Hippocampal formation (tissue), 2 donors: ENCODE measurements at places on chromosomes 6 and 20.

GRCh38 chr6:164010441-164011103 is 596.1 kb downstream of the QKI start:
- DNase-seq = peak; percentile 41

GRCh38 chr6:110044096-110044495 is 66.0 kb downstream of the GPR6 start:
- no peak for DNase-seq

GRCh38 chr20:25173886-25174308 is 21.6 kb upstream of the ENTPD6 start:
- no peak for DNase-seq

GRCh38 chr6:143128681-143129015 is 68.0 kb downstream of the AIG1 start:
- DNase-seq = no peak

DNA sequence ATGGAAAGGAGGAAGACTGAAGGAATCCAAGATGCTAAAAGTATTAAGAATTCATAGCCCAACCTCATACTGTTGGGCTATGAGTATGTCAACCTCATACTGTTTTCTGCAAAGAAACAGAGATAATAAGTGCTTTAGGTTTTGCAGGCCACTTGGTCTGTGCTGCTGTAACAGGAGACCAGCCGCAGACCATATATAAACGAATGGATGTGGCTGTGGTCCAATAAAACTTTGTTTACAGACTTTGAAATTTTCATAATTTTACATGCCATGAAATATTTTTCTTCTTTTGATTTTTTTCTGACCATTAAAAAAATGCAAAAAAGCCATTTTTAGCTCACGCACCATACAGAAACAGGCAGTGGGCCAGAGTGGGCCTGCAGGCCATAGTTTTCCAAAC is 13.7 kb upstream of the THBD start:
- DNase-seq = no peak

DNA sequence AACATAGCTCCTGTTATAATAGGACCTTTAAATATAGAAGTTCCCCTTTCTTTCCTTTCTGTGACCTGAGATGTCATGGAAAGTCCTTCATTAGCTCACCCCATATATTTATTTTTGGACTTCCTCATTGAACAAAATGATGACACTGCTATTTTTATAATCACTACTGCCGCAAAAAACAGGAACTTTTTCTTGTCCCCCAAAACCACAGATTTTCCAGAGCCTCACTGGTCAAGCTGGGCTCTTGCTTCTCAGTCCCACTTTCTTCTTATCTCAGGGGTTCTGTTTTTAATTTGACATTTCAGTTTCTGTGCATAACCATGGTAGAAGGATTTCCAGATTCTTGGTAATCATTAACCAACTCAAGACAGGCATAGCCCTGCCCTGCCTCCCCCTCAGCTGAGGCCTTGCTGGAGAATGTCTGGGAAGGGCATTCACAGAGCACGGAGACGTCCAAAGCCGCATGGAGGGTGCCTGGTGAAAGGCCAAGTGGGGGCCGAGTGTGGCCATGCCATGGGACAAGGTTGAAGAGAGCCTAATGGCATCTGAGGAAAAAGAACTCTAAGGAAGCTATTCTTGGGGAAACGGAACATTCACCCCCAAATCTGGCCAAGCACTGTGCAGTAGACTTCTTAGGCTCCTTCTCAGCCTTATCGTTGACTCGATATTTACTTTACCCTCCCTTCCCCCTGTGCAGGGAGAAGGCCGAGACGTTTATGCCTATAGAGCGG is 73.7 kb downstream of the EDN1 start:
- peak; percentile 12 for DNase-seq

GRCh38 chr6:2209226-2209809 is 36.1 kb downstream of the GMDS start:
- no peak for DNase-seq

- no peak for DNase-seq
Observed at GRCh38 chr20:36306553-36307411, 643 bp downstream of the DLGAP4 start.

DNA sequence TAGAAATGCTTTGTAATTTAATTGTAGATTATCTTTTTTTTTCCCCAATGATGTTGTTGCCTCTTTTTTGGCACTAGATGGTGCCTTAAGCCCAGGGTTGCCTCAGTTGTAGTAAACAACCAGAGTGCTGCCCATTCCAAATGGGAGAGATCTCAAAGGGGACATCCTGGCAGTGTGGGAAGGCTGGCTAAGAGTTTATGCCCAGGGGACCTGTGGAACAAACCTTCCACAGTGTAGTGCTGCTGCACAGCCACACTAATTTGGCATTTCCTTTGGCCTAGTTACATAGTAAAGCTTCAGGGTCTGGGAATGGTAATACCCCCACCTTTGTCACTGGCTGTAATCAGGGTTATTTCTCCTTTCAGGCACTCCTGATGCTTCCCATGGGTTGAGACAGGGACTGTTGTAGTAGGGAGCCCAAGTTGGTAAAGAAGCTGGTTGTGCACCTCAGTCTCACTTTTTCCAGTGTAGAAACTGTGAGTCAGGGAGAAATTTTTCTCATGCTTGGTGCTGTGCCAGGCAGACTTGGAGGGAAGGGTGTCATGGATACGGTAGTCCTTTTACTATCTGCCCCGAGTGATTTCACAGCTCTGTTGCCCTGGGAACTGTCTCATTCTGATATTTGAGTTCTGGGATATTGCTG is 177.8 kb upstream of the ECI2 start:
- peak; percentile 5 for DNase-seq

DNA sequence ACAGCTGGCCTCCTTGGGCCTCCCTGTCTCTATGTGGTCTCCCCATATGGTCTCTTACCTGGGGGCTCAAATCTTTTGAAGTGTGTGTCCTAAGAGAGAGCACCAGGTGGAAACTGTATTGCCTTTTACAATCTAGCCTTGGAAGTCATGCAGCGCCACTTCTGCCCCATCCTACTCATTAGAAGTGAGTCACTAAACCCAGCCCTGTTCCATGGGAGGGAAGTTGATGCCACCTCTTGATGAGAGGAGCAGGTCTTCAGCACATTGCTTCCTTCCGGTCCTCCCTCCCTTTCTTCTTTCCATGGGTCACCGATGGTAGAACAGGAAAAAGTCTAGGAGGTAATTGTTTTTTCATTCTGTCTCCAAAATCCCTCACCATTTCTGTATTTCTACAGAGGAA is 156.3 kb downstream of the FOXA2 start:
- DNase-seq = no peak

DNA sequence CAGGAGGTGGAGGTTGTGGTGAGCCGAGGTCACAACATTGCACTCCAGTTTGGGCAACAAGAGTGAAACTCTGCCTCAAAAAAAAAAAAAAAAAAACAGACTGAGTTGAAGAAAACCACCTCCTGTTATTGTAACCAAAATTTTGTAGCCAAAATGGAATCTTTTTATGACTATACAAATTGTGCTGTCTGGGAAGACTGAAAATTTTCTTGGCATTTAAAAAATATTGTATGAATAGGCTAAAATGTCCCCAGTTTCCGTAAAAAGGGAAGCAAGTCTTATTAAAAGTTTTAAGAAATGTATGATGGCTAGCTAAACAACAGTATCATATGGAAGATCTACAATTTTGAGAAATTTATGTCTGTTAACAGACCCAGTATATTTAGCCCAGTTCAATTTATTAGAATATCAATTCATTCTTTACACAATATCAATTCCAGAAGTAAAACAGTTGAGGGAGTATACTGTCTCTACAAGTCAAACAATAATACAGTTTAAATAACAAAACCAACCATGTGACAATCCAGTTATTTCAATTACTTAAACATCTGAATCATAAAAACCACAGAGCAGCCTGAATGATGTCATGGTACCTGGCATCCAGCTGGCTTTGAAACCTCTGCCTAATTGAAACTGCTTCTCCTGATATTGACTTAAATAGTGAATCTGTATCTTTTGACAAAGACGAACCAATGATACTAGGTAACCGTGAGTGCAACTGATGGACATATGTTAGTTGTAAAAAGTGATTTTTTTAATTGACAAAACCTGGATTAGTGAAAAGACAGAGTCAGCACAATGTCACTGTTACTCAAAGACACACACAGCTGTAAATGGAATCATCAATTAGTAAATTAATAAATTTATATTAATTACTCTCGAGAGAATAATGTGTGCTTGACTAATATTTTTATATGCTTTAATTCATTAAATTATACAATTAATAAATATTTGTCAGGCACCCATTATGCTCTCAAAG is 166.6 kb upstream of the MARCKS start:
- no peak for DNase-seq

GRCh38 chr6:159308198-159308597 is 139.0 kb downstream of the FNDC1 start:
- DNase-seq = no peak

DNA sequence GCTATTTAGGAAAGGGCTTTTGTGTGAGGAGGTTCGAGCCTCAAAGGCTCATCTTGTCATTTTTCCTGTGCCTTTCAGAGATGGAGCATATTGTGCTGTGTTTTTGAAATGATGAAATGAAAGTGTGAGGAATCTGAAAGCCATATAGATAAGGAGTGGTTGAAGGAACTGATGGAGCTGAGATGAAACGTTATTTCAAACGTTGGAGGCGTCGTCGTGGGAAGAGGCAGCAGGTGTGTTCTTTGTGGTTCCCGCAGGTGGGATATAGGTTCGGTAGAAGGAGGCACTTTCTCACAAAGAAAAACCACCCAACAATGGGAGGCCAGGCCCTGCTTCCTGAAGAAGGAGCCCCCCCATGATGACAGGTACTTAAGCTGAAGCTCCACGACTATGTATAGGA is 83.2 kb upstream of the SNAP25 start:
- no peak for DNase-seq

DNA sequence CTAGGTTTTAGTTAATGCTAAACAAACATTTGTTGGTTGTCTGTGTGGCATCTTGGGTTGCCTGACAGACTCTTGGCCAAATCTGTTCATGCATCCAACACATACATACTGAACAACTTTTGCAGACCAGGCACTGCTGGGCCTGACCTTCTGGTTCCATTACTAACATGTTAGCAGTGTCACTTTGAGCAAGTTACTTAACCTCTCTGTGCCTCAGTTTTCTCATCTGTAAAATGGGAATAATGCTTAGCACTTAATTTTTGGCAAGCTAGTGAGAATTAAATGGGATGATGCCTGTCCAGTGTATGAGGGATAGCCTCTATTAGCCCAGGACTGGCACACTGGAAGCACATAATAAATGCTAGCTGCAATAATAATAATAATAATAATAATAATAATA is 169.9 kb downstream of the DHX35 start:
- no peak for DNase-seq

DNA sequence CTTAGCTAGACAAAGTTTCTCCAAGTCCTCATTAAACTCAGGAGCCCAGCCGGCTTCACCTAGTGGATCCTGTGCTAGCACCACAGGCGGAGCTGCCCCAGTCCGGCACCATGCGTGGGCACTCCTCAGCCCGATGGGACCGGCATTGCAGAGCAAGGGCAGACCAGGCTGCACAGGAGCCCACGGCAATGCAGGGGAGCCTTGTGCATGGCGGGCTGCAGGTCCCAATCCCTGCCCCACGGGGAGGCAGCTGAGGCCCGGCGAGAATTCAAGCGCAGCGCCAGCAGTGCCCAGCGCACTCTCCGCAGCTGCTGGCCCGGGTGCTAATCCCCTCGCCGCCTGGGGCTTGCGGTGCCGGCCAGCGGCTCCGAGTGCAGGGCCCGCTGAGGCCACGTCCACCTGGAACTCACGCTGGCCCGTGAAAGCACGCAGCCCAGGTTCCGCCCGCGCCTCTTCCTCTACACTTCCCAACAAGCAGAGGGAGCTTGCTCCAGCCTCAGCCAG is 292.3 kb upstream of the EYS start:
- DNase-seq = no peak

- peak; percentile 59 for DNase-seq
Observed at GRCh38 chr20:478949-479429, 16.7 kb upstream of the TBC1D20 start.

GRCh38 chr20:42191140-42191860 is 573.1 kb upstream of the CHD6 start:
- no peak for DNase-seq

DNA sequence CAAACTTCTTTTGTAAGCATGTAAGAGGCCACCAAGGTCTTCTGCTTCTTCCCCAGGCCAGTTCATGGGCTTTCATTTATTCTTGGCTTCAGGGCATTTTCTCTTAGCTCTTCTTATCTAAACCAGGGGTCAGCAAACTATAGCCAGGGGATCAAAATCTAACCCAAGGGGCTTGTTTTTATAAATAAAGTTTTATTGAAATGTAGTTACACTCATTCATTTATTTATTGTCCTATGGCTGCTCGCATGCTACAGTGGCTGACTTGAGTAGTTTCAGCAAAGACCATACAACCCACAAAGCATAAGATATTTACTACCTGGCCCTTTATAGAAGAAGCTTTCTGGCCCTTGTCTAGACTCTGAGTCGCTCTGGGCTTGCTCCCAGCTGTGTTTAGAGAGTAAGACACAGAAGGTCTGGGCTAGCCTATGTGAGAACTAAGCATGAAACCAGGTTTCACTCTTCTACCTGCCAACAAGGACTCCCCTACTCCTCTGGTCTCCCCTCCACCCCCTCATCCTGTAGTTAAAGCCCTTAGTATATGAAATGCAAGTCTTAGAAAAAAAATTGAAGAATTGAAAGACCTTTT is 43.2 kb downstream of the KHDC1L start:
- no peak for DNase-seq

DNA sequence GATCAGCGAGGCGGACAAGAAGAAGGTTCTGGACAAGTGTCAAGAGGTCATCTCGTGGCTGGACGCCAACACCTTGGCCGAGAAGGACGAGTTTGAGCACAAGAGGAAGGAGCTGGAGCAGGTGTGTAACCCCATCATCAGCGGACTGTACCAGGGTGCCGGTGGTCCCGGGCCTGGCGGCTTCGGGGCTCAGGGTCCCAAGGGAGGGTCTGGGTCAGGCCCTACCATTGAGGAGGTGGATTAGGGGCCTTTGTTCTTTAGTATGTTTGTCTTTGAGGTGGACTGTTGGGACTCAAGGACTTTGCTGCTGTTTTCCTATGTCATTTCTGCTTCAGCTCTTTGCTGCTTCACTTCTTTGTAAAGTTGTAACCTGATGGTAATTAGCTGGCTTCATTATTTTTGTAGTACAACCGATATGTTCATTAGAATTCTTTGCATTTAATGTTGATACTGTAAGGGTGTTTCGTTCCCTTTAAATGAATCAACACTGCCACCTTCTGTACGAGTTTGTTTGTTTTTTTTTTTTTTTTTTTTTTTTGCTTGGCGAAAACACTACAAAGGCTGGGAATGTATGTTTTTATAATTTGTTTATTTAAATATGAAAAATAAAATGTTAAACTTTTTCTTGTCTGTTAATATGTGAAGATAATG is 2.2 kb downstream of the HSPA1B start:
- no peak for DNase-seq

DNA sequence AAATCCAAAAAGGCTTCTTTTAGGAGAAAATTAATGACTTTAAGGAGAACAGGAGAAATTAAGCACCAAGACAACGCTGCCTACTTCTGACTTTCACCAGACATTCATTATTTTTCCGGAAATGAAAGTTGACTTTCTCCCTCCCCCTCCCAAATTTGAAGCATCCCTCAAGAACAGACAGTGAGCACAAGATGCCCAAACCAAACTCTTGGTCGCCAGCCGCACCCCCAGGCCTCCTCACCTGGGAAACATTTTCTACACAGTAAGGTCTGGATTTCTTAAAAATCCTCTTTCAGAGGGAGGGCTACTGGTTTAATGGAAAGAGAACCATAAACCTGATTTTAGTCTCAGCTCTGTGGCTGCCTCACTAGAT is 2.7 kb downstream of the RIMS4 start:
- no peak for DNase-seq

- no peak for DNase-seq
Observed at GRCh38 chr6:3900744-3901336, 51.7 kb downstream of the FAM50B start.
